ENCODE measurements at places on chromosomes 12 and 14.

- no peak for DNase-seq
Measured at GRCh38 chr12:105980085-105980484, 158.7 kb downstream of the NUAK1 start.

GRCh38 chr12:9260931-9261330 lies 52.7 kb upstream of the PZP start:
- no peak for DNase-seq

- no peak for DNase-seq
Measured at GRCh38 chr12:116060764-116061163, 216.7 kb downstream of the MED13L start.

- no peak for DNase-seq
Measured at GRCh38 chr12:33649992-33650391, 210.4 kb upstream of the SYT10 start.

DNA sequence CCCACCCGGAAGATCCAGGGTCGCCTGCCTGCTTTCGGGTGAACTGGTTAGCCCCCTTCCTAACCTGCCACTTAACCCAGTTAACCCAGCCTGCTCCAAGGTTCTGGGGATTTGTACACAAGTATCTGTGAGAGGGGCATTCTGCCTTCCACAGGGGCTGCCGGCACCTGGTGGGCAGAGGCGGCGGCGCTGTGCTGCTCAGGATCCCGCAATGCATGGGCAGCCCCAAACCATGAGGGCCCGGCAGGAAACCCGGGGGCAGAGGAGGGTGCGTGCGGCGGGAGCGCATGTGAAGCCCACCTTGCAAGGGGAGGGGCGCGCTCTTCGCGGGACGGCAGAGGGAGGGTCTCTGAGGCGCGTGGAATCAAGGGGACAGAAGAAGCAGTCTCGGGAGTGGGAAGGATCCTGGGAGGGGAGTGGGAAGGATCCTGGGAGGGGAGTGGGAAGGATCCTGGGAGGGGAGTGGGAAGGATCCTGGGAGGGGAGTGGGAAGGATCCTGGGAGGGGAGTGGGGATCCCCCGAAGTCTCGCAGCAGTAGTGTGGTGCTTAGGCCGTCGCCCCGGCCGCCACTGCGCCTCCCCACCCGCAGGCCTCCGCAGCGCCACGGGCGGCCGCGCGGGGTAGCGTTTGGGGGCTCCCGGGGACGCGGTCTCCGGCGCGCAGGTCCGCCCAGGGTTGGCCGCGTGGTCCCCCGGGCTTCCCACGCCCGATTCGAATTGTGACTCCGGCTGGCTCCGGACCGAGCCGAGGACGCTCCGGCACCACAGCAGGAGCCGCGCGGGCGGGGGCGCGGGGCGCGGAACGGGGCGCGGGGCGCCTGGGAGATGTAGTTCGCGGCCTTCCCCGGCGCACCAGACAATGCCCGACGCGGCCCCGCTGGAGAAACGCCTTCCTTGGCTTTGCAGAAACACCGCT lies 4.9 kb upstream of the MTA1 start:
- DNase-seq, result peak; percentile 31

GRCh38 chr14:72155379-72155993 lies 223.3 kb downstream of the RGS6 start:
- no peak for DNase-seq

DNA sequence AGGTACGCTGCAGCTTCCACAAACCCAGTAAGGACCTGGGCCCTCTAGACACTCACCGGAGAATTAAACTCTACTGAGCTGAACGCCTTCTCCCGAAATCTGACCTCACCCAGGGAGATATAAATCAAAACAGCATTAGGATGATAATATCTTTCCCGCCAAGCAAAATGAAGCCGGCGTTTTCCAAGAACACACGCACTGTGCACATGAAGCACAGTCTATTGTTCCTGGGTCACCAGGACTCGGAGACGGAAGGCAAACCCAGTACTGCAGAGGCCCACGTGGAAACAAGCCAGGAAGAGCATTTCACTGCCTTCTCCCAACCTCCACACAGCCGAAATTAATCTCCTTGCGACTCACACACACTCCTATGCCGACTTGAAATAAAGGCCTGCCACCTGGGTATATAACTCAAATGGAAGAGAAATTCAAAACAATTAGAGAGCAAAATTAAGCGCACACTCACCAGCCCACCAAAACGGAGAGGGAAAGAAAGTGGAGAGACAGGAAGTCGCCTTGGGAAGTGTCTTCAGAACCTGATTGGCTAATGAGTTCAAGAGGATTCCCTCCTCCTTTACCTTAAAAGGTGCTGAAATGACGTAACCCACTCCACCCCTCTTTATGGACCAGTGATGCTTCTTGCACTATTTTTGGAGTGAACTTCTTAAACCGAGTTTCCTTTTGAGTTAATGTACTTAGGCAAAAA lies at the start of gene CCNB1IP1:
TSS of gene CCNB1IP1 (minus strand) at position 492 of the 706 bp plus-strand sequence. CDS start 16,756 bp downstream, outside the sequence.
- peak; percentile 72 for DNase-seq

- DNase-seq, result peak; percentile 38
Measured at GRCh38 chr12:6295094-6295811, 15.2 kb upstream of the PLEKHG6 start.

- no peak for DNase-seq
Measured at GRCh38 chr12:104769144-104769561, 188.9 kb downstream of the SLC41A2 start.

DNA sequence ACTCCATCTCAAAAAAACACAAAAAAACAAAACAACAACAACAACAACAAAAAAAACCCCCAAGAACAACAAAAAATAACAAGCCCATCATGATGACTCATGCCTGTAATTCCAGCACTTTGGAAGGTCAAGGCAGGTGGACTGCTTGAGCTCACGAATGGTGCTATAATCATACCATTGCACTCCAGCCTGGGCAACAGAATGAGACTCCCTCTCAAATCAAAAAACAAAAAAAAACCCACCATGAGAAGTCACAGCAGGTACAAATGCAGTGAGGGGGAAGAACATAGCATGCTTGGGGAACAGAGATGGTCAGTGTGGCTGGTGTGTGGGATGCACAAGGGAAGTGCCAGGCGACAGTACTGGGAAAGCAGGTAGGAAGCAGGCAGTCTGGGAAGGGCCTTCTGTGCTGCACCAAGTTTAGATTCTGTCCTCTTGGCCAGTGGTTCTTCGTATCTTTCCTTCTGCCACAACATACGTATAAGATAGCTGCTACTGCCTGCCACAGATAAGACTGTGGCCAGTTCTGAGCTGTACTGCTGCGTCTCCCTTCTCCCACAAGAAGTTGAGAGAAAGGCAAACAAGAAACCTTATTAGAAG lies 28.0 kb downstream of the ATG14 start:
- DNase-seq, result no peak

- no peak for DNase-seq
Measured at GRCh38 chr12:43325786-43326185, 226.2 kb downstream of the ADAMTS20 start.

DNA sequence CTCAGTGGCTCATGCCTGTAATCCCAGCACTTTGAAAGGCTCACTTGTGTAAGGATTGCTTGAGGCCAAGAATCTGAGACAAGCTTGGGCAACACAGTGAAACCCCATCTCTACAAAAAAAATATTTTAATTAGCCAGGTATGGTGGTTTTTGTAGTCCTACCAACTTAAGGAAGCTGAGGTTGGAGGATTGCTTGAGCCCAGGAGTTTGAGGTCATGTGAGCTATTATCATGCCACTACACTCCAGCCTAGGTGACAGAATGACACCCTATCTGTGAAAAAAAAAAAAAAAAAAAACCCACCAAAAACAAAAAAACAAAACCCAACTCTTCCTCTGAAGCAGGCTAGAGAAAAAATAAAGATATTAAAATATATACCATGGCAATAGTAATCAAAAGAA lies 41.2 kb downstream of the TMEM116 start:
- no peak for DNase-seq

DNA sequence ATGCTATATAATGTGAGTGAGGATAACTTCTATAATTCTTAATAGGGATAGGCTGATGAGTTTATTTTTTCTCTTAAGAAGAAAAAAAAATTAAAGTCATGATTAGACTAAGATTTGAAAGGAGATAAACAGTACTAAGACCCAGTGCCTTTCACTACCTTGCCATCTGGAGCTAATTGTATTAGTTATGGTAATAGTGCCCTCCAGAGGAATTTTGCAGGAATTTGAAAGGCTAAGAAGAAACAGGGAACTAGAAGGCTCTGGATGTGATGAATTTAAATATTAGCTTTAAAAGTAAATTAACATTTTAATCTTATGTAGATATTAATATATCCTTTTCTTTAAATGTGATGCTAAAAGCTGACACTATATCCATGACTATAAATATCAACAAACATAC lies 36.6 kb upstream of the PIK3C2G start:
- DNase-seq, result peak; percentile 29
